ENCODE measurements at places on chromosomes 2 and 18.
A peak's percentile ranks its signal among the peaks of the same experiment; 100 is the strongest.

- DNase-seq = no peak
Observed at GRCh38 chr2:26438926-26439325, 37.2 kb downstream of the DRC1 start.

DNA sequence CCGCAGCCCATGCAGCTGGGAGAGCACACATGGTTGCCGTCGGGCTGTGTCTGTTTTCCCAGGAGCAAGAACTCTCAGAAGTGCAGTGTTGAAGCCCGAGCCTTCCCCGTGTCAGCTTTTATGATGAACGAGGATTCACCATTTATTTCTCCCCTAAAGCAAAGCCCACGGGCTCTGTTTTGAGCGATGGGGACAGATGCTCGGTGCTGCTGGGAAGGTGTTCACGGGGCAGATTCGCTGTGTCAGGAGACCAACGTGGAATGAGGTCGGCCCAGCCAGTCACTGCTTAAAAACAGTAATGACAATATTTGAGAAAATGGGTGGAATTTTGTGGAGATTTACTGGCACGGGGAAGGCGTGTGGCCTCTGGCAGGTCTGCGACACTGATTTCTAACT is 43.9 kb downstream of the NFATC1 start:
- DNase-seq = no peak

DNA sequence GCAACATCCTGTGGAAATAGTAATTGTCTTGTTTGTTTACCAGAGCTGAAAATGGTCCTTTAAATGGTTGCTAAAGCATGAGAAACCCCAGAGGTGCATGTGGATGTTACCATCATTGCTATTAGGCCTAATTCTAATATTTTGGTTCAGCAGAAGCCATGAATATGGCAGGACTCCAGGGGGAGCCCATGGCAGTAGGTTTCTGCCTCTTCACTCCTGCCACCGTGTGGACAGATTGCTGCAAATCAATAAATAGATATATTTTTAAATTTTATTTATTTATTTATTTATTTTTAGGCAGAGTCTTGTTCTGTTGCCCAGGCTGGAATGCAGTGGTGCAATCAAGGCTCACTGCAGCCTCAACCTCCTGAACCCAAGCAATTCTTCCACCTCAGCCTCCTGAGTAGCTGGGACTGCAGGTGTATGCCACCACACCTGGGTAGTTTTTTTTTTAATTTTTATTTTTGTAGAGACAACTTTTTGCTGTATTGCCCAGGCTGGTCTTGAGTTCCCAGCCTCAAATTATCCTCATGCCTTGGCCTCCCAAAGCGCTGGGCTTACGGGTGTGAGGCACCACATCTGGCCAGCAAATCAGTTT is 54.9 kb upstream of the CAPN13 start:
- peak; percentile 26 for DNase-seq

DNA sequence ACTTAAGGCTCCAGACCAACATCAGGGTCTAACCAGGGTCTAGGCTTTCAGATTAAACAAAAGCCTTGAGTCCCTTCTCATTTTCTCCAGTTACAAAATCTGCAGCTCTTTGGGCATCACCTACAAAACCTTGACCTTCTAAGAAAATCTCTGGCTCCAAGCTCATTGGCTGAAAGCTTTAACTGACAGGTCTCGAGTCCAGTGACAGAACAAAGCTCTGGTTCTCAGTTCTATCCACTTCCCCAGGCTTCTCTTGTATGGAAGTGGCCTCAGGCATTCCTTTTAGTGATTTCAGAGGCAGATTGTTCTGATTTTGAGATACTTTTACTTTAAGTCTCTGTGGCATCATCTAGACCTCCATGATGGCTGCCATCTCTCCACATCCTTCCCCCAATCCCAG is 11.3 kb downstream of the SIX2 start:
- DNase-seq = no peak

DNA sequence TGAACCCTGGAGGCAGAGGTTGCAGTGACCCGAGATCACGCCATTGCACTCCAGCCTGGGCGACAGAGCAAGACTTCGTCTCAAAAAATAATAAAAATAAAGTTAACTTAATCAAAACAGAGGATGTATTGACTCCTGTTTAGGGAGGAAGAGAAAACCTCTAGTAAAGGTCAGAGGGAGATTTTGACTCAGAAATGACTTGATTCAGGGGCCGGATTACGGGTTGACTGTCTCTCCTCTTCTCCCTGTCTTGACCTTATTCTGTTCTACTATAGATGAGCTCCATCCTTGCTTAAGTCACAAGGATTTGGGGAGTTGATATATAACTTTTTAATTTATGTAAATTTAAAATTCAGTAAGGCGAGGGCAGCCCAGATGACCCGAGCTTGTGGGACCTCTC is 71.0 kb downstream of the COX7A2L start:
- DNase-seq = no peak

DNA sequence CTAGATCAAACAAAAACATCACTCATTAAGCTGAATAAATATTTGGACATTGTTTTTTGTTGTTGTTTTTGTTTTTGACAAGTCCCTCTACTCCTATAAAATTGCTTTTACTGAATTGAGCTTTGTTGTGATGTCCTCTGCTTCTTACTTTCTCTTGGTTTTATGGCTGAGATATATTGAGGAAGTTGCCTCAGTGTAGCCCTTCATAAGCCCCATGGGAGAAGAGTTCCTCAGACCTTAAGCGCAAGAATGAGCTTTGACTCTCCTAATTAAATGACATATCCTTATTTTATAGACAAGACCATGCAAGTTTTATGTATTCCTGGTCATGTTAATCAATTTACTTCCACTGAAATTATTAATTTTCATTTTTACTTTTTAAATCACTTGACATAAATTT is 54.9 kb downstream of the CERKL start:
- DNase-seq = no peak

GRCh38 chr2:231557571-231558217 is 27.4 kb upstream of the NMUR1 start:
- DNase-seq = peak; percentile 33

DNA sequence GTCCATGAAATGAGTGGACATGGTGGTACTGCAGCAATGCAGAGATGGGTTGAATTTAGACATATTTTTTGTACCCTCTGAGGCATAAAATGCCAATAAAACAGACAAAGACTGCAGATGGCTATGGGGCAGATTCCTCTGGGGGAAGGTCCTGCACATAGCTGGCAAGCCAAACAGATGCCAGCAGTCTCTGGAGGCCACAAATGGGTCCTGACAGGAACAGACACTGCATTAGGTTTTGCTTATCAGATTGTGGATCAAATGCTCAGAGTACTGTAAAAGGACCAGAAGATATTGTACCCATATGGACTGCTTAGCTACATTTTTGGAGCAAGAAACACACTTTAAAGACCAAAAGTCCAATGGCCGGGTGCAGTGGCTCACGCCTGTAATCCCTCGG is 40.9 kb upstream of the ORC2 start:
- DNase-seq = no peak

DNA sequence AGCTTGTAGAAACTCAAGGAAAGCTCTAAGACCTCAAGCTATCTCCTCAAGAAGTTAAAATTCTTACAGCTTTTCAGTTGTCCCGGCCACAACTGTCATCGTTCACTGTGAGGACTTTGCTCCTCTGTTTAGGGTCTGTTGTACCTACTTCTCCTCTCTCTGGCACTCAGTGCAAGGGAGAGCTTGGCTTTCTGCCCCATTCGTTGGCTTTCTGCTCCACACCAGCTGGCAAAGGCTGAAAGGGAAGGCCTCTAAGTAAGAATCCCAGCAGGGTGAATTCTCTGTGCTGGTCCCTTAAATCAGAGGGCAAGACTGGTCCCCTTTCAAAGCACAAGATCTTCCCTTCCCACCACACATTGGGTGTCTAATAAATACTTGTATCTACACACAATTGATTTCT is 17.3 kb downstream of the ZBTB7C start:
- DNase-seq = no peak

DNA sequence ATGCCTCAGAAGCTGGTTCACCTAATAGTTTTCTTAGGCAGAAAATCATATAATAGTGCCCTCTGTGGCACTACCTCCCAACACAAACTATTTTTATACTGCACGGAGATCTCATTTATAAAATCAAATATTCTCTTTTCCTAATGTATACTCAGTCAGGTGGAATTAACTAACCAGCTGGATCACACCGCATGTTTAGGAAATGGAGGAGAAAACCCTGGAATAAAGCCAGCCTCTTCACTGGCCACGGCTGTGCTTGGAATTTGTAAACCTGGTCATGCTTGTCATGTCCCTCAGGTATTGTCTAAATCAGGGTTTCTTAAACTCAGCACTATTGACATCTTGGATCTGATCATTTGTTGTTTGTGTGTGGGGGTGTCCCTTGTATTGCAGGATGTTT is 85.6 kb downstream of the DOCK10 start:
- no peak for DNase-seq

DNA sequence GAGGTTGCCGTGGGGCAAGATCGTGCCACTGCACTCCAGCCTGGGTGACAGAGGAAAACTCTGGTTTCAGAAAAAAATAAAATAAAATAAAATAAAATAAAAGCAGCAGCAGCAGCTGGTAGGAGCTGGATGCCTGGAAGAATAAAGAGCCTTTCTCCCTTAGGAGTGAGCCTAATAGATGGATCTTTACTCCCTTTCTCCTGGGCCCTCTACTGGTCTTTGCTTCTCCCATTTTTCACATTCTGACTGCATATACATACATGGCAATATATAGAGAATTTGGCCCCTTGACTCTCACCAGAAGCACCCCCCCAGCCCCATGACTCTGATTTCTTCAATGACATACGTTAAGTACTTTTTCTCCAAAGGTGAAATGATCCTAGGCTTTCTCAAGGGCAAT is 9.8 kb upstream of the MALT1 start:
- DNase-seq = no peak

GRCh38 chr18:7259475-7259874 is 28.6 kb downstream of the LRRC30 start:
- no peak for DNase-seq

DNA sequence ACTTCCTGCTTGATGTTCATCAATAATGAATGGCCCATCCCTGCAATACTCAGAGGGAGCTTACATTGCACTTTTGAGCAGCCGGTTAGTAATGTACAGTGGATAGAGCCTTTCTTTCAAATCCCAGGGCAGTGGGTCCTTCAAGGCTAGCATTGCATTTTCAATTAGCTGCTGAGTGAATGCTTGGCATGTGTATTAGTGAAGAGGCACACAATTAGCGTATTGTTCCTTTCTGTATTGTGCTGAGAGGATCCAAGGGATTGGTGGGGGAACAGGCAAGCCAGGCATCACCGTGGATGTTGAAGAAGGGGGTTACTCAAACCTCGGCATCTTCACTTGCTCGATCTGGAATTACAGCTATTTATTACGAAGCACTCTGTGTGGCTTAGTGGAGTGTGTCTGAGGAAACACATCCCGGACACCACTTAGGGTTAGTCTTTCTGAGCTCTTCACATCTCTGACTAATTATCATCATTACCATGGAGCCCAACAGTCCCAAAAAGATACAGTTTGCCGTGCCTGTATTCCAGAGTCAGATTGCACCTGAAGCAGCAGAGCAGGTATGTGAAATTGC is at the start of gene PPP1R1C:
PPP1R1C (plus strand) TSS at position 222 of the 574 bp plus-strand sequence; CDS start at position 480, 258 bp downstream.
- no peak for DNase-seq

- peak; percentile 43 for DNase-seq
Observed at GRCh38 chr2:46297546-46298271, 502 bp downstream of the EPAS1 start.

GRCh38 chr2:25697559-25698341 is 24.4 kb upstream of the DTNB start:
- DNase-seq = no peak

DNA sequence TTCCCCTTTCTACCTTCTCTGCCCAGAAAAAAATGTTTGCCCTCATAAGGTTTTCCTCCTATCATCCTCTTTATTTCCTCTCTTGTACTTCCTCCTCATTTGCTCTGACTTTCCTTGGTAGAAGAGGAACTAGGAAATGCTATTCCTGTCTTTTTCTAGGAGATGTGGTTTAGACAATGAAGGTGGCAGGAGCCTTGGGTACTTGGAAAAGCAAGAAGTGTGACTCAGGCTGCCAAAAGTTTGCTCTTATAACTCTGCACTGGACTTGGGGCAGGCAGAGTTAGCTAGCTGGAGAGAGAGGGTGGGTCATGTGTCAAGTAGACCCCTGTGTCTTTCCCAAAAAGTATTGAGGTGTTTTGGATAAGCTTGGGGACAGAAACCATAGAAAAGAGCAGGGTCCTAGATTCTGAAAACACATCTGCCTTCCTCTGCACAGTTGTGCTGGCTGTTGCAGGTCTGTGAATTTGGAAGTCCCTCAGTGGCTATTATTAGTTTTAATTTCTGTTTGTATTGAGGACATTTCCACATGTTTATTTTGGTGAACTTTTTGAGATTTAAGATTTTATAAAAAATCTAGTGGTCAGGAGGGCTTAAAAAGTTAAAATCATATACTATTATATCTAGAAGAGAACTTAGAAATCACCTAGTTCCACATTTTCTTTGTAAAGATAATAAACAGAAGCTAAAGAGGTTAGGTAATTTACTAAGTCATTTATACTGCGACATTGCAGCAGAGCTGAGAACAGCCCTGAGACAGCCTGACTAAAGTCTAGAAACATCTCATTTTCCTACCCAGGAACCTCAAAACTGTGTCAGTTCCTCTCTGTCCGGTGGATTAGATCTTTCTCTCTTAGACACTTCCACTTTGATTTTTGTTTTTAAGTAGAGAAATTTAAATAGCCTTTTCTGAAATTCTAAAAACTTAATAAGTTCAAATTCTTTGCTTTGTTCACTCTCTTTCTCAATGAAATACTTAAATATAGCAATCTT is 16.0 kb downstream of the INSIG2 start:
- DNase-seq = no peak

DNA sequence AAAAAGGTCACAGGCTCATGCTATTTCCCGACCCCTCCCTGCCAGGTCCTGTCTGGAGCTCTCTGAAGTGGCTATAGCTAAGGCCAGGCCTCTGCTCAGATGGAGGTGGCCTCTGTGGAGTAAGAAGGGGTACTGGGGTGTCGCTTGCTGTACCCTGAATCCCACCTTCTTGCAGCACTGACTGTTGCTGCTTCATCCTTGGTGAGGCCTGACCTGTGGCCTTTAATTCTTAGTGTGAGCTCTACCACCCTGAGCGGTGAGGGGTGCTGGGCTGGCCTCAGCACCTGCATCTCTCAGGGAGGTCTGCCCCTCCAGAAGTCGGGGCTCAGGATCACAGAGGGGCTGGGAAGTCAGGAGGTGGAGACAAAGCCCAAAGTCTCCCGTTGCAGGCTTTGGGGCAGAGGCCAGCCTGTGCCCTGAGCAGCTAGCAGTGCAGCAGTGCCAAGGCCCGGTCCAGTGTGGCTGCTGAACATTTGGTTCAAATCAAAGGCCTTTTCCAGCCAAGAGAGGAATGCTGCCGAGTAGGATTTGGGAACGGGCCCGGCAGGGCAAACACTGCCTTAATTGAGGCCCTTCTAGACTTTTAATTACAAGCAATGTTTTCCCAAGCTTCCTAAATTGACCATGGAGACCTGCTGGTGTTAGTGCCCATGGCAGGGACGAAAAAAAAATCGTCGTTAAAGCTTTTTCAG is 133.5 kb upstream of the HAAO start:
- DNase-seq = no peak

GRCh38 chr2:152464851-152465470 is 130.0 kb downstream of the FMNL2 start:
- DNase-seq = no peak

DNA sequence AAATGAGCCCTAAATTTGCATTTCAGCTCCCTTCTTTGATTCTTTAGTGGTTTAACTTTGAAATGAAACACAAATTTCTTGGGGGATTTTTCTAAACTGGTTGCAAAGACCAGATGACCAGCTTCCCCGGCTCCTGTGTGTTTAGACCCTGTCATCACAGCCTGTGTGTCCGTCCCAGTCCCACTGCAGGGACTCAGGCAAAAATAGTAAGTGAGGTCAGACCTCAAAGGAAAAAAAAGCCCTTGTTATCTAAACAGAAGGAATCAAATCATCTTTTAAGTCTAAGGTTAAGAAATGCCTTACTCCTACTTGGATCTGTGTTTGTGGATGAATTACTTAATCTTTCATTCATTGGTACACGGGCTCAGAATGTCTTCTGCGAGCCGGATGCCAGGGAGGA is 423.7 kb downstream of the LPIN1 start:
- DNase-seq = no peak
